Hematopoietic multipotent progenitor cell treated with erythropoietin and hydrocortisone succinate and interleukin-3 and kit ligand, for 17 days (in vitro differentiated cells): ENCODE measurements at places on chromosomes 3 and 15.
A peak's percentile ranks its signal among the peaks of the same experiment; 100 is the strongest.

GRCh38 chr15:72423256-72423655, 25.2 kb downstream of the TMEM202 start:
- no peak for DNase-seq

- no peak for DNase-seq
These were observed 14.8 kb downstream of the PBRM1 start for GRCh38 chr3:52670621-52671521.

- DNase-seq = no peak
These were observed 73.4 kb upstream of the BNIP2 start for GRCh38 chr15:59762558-59762957.

DNA sequence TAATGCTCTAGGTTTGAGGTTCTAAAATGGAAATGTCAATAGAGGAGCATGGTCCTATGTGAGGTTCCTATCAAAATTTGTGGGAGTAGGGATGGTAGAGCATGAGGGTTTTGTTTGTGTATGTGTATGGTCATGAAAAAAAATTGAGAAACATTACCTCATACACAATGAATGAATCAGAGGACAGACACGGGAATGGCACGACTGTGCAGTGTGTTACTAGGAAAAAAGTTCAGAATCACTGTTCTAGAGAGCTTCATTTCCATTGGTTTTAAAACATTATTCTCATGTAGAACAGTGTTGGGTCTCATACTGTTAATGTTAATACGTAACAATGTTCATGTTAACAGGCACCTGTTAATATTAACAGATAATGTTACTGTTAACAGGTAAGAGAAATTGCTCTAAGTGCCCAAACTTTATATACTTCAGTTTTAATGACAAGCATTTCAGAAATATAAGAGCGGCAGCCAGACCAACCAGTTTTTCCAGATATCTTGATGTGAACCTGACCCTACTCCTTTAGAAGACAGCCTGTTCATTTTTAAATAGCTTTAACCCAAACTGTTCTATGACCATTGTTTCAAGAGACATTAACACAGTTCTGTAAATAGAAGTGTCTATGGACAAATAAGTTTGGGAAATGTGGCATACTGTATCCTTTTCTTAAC, 48.0 kb downstream of the SLC15A2 start:
- DNase-seq = no peak

GRCh38 chr3:144553301-144553700, 581.7 kb downstream of the DIPK2A start:
- no peak for DNase-seq

DNA sequence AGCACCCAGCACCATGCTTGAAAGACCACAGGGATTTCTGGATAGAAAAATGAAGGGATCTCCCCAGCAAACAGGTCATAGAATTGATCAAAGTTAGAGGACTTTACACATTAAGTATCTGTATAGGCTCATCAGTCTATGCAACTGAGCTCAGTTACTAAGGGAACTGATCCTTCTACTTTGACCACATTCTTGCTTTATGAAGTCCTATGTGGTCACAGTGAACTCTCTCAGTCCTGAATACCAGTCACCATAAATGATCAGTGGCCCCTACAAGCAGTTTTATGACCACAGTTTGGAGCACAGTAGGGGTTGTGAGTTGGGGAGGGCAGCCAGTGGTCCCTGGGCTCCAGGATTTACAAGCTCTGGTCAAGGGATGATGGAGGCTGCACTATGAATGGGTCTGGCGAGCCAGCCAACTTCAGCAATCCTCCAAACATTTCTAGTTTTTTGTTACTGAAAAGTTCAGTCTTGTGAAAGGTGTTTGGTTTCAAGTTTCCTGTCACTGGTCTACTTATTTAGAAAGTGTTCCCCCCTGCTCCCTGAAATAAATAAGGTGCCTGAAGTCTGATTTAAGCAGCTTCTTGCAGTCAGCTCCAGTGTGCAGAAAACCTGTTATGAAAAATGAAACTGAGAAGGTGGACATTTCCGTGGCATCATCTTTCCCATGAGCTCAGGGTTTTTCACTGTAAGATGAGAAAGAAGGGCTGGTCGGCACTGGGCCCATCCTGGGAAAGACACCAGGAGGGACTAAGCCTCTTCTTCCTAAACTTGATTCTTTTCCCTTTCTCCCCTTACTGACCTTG, 75.5 kb downstream of the DAPK2 start:
- DNase-seq = no peak

GRCh38 chr3:112470788-112471187, 28.5 kb downstream of the BTLA start:
- DNase-seq = no peak

DNA sequence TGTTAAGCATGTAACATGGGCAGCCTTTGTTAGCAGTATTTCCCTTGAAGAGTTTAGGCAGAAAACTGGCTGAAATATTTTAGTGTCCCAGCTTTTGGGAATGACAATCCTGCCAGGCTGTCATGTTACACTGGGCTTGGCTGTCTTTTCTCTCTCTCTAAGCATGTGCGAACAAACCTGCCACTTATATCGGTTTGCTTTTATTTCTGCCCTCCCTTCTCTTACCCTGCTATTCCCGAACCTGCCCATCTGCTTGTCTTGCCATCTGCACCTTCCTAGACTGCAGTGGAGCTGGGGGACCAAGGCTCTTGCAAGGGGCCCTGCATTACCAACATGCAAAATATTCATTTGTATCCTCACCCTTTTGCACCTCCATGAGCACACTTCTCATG, 339.6 kb downstream of the EPHB1 start:
- no peak for DNase-seq

- DNase-seq = no peak
These were observed 24.7 kb upstream of the SPRED1 start for GRCh38 chr15:38227941-38228340.

DNA sequence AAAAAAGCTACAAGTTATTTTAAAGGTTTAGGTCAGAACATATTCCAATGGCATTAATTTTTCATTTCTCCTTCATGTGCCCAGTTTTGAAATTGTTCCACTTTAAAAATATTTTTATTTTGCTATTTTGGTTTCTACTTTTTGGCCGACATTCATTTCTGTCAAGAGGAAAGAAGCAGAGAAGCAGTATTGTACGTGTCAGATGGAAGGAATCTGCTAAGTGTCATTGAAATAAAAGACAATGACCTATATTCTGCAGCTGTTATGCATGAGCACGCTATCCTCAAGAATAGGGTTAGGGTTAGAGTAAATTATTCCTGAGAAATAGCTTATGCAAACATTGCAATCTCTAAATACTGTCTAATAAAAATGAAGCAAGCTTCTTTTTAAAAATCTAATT, 941.7 kb downstream of the TUSC7 start:
- DNase-seq = no peak

GRCh38 chr15:50452927-50453326, 28.7 kb downstream of the USP8 start:
- no peak for DNase-seq

DNA sequence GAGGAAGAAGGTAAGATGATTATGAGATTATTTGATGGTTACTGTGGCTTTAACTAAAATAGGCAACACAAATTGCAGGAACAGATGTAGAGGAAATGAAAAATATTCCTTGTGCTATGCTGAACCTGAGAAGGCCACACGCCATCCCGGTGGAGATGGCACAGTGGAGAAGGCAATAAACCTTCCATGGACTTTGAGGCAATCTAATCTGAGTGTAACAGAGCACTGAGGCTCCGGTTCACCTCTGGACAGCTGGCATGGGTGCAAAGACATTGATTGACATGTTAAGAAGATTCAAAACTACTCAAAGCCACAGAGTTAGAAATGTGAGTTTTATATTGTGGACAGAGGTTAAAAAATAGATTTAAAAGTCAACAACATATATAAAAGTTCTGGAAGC, 535.7 kb downstream of the AGBL1 start:
- DNase-seq = no peak

GRCh38 chr3:59563966-59564365, 514.1 kb upstream of the CFAP20DC start:
- DNase-seq = no peak

- DNase-seq = no peak
These were observed 5.1 kb upstream of the ANKRD63 start for GRCh38 chr15:40287968-40288367.

DNA sequence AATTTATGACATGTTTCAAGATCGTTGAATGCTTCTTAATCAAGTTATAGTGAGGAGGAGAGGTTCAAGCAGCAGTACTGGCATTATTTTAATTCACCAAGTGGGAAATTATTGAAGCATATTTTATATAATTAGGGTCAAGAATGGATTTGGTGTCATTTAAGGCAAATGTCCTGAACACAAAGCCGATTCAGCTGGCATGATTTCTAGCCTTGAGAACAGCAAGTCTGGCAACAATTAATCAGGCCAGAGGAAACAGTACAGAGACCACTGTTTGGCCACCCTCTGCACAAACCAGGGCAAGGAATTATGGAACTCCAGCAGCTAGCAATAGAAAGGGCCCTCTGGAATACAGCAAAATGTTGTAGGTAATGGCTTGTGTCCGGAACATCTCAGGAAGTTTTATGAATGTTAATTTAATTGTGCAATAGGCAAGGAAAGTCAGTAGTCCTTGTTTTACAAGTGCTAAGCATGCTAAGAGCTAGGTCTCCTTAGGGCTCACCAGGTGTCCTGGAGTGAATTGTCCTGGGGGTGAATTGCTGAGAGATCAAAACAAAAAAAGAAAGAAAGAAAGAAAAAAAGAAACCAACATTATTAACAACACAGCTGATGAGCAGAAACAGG, 38.7 kb upstream of the SNRK start:
- no peak for DNase-seq

DNA sequence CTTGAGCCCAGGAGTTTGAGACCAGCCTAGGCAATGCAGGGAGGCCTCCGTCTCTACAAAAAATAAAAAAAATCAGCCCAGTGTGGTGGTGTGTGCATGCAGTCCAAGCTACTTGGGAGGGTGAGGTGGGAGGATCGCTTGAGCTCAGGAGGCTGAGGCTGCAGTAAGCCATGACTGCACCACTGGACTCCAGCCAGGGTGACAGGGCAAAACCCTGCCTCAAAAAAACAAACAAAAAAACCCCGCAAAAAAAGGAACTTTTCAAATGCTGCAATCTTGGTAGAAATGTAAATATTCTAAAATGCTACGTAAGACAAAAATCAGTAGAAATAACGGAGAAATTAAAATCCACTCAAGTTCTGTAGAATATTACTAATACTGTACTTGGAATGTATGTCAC, 108.1 kb upstream of the MELTF start:
- DNase-seq = peak; percentile 74

DNA sequence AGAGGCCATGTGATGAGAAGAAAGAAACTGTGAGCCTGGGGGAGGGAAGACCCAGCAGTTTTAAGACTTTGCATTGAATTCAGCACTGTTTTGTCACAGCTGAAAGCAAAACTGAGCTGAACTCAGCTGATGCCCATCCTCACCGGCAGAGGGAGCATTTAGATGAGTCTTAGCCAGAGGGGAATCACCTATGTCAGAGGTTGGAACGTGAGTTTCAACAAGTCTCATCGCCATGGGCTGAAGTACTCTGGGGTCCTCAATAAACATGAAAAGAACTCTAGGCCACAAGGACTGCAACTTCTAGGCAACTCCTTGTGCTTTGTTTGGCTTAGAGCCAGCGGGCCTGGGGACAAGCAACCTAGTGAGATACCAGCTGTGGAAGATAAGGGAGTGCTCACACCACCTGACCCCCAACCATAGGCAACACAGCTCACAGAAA, 324.5 kb downstream of the TBL1XR1 start:
- peak; percentile 28 for DNase-seq

- no peak for DNase-seq
These were observed 863.3 kb downstream of the IGSF11 start for GRCh38 chr3:118171236-118171852.

DNA sequence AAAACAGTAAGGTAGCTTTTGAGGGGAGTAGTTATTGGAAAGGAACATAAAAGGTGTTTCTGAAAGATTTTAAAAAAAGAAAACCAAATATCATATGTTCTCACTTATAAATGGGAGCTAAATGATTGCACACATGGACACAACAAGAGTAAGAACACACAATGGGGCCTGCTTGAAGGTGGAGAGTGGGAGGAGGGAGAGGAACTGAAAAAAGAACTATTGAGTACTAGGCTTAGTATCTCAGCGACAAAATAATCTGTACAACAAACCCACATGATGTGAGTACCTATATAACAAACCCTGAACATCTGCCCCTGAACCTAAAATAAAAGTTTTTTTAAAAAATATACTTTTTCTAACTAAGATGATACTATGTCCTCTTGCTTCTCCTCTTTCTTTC, 138.3 kb downstream of the CGGBP1 start:
- DNase-seq = no peak

DNA sequence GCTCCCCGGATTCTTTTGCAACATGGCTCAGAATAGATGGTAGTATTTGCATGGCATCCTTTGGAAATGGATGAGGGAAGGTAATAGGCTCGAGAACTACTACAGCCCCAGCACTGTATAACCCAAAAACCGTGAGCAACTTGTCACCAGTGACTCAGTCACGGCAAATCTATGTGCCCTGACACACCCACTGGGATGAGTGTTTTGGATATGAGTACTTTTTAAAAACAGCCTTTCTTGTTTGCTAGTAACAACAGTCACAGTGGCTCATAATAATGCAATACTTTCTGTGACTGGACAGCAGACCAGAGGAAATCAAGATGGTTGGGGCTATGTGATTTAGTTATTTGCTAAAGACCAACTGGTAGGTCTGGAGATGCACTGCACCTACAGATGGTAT, 299.6 kb downstream of the ULK4 start:
- DNase-seq = no peak

DNA sequence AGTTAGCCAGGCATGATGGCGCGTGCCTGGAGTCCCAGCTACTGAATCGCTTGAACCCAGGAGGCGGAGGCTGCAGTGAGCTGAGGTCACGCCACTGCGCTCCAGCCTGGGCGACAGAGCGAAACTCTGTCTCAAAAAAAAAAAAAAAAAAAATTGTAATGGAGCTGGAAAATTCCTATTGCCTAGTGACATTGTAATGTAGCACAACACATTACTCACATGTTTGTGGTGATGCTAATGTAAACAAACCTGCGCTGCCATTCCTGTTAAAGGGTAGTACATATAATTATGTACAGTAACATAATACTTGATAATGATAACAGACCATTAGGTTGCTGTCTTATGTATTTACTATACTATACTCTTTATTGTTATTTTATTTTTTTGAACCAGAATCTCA, 39.1 kb downstream of the KNL1 start:
- DNase-seq = no peak

DNA sequence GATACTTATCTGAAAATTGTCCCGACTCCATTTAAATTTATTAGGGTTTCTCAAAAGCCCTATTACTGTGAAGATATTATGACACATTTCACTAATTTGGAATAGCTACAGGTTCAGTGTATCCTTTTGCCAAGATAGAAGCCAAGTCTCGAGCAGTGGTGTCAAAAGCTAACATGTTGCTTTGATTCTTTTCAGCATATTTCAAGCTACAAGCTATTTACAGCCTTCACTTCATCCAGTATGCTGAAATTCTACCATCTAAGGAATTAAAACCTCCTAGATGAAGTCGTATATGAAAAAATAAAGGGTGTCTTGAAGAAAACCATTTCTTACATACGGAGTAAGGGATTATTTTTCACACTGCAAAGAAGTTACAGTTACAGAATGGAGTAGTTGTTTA, 31.2 kb upstream of the ADAMTS9 start:
- no peak for DNase-seq

DNA sequence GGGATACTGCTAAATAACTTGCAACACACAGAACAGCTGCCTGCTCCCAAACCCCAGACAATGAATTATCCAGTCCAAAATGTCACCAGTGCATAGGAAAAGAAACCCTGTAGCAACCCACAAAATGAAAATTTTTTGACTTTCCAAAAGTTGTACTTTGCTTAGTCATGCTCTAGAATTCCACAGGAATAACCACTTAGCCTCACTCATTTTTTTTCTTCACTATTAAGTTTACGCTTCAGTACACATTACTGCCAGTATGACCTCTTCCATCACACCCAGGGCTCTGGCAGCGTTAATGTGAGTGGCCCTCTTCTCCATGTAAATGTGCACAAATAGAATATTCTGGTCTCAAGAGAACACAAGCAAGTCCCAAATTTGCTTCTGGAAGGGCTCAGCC, 259.8 kb downstream of the MAGI1 start:
- no peak for DNase-seq
